Activated CD8-positive, alpha-beta memory T cell treated with anti-CD3 and anti-CD28 coated beads, Interleukin-2, amount 10 ng/mL, durations not matched to agents 7 days and 5 days (primary cell): ENCODE measurements at places on chromosomes 16 and 17.

DNA sequence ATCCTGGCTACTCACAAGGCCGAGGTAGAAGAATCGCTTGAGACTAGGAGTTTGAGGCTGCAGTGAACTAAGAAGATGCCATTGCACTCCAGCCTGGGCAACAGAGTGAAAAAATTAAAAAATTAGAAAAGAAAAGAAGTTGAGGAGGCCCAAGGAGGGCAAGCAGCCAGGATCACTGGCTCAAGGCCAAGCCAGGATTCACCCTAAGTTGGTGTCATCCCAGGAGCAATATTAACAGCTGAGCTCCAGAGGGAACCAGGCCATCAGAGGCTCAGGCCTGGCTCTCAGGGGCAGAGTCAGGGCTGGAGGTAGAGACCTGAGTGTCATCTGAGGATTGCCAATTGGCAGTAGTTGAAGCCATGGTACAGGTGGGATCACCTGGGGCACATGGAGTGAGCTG lies 20.7 kb downstream of the DRC3 start:
- DNase-seq, result no peak

DNA sequence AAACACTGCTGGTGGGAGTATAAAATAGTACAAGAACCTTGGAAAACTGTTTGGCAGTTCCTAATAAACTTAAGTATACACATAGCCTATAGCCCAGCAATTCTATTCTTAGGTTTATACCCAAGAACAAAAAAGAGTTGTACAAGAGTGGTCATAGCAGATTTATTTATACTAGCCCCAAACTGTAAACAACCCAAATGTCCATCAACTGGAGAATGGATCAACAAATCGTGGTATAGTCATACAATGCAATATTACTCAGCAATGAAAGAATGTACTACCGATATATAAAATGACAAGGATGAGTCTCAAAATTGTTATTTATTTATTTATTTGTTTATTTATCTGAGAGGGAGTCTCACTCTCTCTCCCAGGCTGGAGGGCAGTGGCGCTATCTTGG lies 23.1 kb downstream of the GNGT2 start:
- DNase-seq, result no peak

- DNase-seq, result no peak
Observed at GRCh38 chr17:80311216-80311827, 50.7 kb downstream of the RNF213 start.

DNA sequence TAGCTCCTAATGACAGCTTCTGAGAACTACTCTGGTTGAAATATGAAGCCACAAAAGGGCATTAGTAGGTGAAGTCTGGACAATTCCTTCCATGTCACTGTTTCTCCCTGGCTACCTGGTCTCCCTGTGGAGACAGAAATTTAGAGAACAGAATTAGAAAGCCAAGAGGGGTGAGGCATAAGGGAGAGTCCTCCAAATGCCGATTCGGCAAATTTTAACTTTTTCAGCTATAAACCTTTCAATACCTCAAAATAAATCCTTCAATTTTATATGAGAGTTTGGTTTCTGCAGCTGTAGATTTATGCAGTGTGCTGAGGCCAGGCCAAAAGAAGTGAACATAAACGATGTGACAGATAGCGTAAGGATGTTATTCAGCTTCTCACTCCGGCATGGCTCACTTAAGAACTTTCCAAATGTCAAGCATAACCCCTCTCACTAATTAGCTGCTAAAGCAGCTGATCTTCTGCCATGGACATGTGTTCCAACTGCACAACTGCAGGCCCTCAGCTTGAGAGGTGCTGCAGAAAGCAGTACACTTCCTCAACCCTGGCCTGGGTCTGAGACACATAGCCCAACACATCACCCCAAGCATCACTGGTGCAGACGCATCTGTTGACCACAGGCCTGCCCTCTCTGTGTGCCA lies 247.9 kb upstream of the SOX9 start:
- DNase-seq, result no peak

- no peak for DNase-seq
Observed at GRCh38 chr16:72537664-72538063, 365.7 kb upstream of the PMFBP1 start.

DNA sequence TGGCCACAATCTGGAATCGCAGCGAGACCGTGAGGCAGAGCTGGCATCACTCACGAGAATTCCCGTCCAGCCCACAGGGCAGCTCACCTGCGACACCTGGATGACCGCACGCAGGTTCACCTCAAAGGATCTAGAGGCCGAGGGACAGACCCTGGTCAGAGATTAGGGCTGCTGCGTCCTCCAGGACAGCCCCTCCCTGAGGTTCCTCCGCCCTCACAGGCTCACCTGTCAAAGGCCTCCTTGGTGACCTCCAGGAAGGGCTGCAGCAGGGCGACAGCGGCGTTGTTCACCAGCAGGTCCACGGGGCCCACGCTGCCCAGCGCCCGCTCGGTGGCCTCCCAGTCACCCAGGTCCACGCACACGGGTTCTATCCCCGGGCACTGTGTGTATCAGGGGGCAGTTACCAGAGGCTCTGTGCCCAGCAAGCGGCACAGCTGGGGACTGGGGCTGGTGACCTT lies 834 bp downstream of the DCXR start:
- no peak for DNase-seq

DNA sequence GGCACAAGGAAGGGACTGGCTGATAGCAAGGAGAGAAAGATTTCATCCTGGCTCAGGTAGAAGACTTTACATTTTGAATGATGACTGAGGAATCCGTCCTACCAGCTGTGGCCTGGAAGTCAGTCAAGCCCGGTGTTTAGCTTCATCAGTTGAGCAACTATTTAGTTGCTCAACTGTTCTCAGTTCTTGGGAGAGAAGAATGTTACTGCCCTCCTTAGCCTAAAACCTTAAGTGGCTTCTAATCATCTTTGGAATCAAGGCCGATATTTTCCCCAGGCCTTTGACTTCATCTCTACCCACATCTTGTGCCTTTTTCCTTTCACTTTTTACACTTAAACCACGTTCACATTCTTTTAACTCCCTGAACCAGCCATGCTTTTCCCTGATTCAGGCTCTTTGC lies 17.3 kb upstream of the RBL2 start:
- no peak for DNase-seq

DNA sequence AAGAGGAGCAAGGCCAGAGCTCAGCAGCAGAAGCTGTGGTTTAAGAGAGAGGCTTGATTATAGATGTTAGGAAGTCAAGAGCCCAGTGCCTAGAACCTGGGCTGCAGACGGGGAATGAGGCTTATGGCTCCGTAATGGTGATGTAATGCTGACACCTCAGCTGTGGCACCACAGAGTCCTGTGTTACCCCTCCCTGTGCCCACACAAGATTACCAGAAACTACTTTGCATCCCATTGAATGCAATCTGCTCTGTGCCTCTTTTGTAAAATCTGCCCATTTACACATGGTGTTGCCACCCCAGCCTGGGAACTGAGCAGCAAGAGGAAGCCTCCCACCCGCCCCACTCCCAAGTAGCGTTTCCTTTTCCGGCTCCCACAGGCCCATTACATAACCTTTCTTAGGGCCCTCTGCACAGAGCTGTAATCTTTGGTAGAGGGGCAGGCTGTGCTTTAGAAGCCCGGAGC lies 57.0 kb downstream of the PITPNC1 start:
- peak; percentile 65 for DNase-seq

- no peak for DNase-seq
Observed at GRCh38 chr16:14109077-14109775, 38.1 kb downstream of the MRTFB start.

DNA sequence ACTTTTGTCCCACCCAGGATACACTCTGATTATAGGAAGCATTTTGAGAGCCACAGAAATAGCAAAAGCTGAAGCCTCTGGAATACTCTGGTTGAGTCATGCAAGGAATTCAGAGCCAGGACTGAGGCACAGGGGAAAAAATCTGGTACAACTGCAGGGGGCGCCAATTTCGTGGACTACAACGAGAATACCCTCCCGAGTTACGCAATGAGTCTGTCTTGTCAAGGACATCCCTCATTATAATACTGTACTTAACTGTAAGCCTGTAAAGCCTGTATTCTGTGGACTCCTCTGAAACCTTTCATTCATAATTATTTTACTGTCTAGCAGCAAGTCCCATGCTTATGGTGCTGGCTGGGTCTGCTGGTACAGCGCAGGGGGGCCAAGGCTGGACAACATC lies 7.8 kb downstream of the HOXB1 start:
- DNase-seq, result no peak

- no peak for DNase-seq
Observed at GRCh38 chr17:6011206-6011605, 59.0 kb upstream of the WSCD1 start.
